ENCODE measurements at places on chromosomes 1 and 21.

GRCh38 chr1:226711976-226712741 lies 26.9 kb downstream of the ITPKB start:
- no peak for DNase-seq

DNA sequence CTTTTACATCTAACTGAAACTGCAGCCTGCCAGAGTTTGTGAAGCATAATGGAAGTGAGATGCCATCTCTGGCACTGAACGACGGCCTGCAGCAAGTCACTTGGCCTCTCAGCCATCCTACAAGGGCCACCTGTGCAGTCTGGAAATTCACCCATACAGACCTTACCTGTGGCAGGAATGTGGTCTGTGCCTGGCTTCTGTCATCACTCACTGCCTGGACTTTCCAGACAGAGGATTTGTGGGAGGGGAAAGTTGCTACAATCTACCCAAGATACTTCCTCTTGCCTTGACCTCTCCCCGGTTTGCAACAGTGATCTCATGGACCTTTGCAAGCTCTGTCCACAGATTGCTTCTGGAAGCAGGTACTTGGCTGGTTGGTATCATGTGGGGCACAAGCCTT lies 58.4 kb upstream of the ATP1B1 start:
- no peak for DNase-seq

GRCh38 chr1:192445839-192446489 lies 129.2 kb downstream of the RGS21 start:
- DNase-seq, result peak; percentile 8

- no peak for DNase-seq
These were observed 57.6 kb downstream of the KCNAB2 start for GRCh38 chr1:6103111-6103853.

DNA sequence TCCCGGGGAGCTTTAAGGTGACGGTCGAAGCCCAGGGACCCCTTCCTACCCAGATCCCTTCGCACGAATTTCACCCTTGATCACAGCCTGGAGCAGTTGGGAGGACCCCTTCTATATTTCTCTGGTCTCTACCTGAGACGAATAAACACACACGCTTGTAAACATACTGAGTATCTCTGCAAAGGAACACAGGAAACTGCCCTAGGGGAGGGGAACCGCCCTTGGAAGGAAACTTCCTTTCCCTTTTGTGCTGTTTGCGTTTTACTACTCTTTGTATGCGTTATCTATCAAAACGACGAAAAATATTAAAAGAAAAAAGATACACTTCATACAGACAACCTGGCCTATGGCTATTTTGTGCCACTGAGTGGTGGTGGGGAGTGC lies 750 bp downstream of the NECAP2 start:
- DNase-seq, result no peak

- no peak for DNase-seq
These were observed 42.1 kb upstream of the ARHGAP29 start for GRCh38 chr1:94279462-94279861.

DNA sequence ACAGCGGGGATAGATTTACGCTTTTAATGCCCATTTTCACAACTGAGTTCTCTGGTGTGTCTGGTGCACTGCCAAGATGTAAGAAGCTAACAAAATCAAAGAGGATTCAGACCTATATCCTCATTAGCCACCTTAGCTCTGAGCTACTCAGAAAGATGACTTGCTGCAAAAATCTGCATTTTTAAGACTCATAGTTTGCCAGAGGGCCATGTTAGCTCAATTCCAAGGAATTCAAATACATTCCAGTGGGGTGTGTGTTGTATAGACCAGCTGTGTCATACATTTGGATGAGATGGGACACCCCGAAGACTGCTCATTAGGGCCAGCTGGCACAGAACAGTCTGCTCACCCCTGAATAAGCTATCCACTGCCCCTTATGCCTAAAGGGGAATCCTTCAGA lies 8.9 kb downstream of the DENND2D start:
- no peak for DNase-seq

DNA sequence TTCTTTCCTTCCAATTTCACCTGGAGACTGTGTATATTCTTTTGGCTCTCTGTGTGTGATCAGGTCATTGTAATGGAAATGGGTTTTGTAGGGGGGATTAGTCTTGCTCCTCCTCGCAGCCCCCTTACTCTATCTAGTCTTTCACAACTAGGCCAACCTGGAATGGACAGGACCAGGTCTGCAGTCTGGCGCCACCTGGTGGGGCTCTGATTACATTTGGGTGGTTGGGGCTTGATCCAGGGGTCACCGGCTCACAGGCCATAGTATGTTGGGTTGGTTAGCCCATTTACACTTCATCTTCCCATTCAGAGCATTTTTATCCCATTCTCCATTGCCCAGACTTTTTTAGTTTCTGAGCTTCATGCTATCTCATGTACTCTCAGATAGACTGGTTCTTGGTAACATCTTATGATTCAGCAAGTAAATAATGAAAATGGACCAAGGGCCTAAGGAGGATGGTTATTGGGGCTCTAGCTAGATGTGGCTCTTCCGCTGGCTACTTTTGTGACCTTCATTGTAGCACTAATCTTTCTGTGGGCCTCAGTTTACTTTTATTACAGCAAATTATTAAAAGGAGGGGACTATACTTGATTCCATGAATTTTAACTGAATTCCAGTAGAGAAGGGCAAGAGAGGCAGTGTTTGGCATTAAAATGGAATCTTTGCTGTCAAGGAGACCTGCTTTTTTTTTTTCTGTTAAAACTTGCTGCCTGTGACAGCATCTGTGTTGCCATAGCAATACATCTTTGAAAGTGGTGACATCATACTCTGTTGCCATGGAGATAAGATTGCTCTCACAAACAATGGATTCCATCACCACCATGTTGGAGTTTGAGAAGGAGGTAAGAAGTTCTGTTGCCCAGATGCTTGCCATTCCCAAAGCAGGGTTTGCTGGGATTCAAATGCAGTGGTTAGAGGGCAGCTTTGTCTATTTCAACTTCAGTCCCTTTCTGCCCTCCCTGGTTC lies 150.1 kb downstream of the PLXNA2 start:
- peak; percentile 1 for DNase-seq

GRCh38 chr1:63906047-63906704 lies 132.4 kb downstream of the ROR1 start:
- DNase-seq, result no peak

GRCh38 chr1:202697038-202697437 lies 13.2 kb downstream of the SYT2 start:
- DNase-seq, result no peak

GRCh38 chr1:240658312-240658960 lies 46.5 kb upstream of the GREM2 start:
- DNase-seq, result no peak

DNA sequence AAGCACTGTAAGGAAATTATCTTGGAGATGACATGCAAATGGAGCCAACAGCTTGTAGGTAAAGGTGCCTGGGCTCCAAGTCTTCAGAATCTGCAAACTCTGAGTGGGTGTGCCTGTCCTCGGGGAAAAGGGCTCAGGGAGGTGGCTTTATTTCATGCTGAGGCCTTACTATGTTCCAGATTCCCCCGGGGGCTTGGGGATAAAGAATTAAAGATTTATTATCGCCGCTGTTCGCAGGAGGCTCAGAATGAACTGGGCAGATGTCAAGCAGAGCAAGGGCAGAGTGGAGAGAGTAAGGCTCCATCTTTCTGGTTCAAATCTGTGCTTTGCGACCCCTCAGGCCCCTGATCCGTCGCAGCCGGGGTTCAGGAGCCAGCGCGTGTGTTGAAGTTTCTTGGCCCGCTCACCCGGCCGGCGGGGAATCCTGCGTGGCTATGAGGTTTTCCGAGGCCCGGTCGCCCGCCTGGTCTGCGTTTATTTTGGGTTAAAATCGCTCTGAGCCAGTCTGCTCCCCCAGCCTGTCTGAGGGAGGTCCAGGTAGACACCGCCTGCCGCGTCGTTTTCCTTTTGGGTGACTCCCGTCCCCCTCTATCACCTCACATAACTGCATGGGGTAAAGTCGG lies 19.5 kb downstream of the RHOU start:
- no peak for DNase-seq

- no peak for DNase-seq
These were observed 7.8 kb upstream of the SRRM1 start for GRCh38 chr1:24635195-24635843.

- no peak for DNase-seq
These were observed 131.2 kb downstream of the CDC7 start for GRCh38 chr1:91631718-91632330.

- DNase-seq, result peak; percentile 36
These were observed 428 bp downstream of the POGZ start for GRCh38 chr1:151458802-151459330.

- DNase-seq, result no peak
These were observed 276.9 kb upstream of the SNX7 start for GRCh38 chr1:98384461-98385141.

DNA sequence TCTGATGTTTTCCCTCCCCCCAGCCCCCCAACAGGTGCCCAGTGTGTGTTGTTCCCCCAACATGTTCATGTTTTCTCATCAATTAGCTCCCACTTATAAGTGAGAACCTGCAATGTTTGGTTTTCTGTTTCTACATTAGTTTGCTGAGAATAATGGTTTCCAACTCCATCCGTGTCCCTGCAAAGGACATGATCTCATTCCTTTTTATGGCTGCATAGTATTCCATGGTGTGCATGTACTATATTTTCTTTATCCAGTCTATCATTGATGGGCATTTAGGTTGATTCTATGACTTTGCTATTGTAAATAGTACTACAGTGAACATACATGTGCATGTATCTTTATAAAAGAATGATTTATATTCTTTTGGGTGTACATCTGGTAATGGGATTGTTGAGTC lies 24.6 kb downstream of the ZNF678 start:
- no peak for DNase-seq

- DNase-seq, result no peak
These were observed 18.9 kb upstream of the OR10J5 start for GRCh38 chr1:159554696-159555095.

DNA sequence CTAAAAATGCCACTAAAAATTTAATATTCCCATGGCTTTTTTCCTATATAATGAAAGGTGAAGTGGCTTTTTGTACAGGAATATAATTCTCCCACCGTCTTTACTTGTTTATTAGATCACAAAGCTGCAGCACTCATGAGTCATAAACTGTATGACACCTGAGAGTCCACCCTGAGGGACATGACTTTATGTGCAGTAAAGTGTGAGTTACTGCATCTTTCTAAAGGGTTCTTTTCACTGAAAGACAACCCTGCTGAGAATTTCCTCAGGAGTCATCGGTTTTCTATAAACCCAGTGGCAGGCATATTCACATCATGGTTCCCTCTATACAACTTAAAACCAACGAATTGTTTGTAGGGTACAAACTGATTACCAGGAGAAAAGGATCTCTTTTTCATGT lies 77.4 kb downstream of the APP start:
- DNase-seq, result no peak

GRCh38 chr21:43362321-43362791 lies 64.6 kb downstream of the SIK1 start:
- DNase-seq, result peak; percentile 67

DNA sequence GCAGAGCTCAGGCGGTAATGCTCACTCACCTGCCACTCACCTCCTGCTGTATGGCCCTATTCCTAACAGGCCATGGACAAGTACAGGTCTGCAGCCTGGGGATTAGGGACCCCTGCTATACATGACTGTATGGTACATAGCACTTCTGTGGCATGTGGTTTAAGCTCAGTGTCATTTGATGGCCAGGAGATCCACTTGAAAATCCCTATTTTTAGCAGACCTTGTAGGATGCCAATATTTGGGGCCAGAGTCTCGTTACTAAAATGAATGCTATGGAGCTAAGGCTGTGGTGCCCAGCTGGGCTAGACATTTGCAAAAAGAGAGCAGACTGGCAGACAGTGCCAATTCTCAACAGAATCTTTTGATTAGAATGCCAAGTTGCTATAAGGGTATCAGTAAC lies 1.7 kb upstream of the ANGPTL7 start:
- no peak for DNase-seq

DNA sequence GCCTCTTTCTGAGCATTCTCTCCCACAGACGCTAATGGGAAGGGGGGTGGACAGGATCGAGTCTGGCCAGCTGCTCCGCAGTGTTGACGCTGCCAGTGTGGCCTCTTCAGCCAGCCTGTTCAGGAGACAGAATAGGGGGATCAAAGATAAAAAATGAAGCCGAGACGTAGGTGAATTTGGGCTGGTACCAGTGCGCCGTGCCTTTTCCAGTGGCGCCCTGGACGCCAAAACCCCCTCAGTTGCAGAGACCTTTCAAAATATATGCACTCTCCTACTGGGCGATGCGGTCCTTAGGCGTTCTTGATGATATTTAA lies 1.1 kb downstream of the TTC3 start:
- no peak for DNase-seq

GRCh38 chr1:202210385-202210784 lies 16.8 kb downstream of the LGR6 start:
- DNase-seq, result no peak

DNA sequence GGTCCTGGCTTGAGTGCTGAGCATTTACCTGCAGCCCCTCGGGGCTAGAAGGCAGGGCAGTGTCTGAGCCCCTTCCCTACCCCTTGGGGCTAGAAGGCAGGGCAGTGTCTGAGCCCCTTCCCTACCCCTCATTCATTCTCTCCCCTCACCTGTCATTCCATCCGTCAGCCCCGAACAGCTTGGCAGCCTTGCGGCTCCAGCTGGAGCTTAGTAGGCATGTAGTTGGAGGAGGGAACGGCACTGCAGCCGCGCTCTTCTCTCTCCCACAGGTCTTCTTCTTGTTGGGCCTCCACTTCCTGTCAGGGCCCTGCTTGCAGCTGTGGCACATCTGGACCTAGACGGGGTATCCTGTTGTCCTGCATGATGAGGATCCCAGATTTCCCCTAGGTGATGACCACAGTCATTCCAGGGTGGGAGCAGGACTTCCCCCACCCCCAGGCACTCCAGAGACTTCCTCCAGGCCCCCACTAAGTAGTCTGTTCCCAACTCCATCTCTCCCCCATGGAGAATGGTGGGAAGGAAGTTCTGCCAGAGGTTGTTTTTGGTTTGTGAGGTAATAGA lies 22.2 kb downstream of the MAPKAPK2 start:
- no peak for DNase-seq
